ENCODE measurements at places on chromosomes 1 and 21.

DNA sequence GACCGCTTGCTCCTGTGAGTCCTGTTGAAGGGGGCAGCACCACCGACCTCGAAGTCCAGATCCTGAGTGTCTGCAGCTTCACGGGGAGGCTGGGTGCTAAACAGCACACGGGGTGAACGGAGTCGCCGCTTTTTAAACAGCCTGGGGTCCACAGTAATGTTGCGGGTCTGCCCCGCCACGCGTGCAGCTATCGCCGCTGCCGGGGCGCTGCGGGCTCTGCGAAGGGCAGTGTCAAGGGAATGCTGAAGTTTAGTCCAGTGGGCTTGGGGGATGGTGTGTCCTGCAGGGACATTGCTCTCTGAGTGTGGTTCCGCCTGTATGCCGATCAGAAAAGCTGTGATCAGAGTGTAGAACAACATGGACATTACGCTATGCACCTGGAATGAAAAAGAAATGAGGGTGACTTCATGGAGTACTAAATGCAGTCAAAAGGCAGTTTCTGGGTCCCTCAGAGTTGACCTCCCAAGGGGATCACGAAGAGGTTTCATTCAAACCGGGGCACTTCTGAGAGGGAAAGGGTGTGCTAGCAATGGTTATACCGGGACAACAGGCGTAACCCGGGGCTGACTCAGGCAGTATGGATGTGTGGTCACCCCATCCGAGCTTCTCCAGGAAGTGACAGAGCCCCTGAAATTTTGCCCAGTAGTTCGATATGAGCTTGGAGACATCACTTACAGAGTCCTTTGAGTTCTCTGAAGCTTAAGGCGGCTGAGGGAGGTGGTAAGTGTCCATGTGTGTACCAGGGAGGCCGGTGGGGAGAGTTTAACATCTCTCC lies 51.4 kb downstream of the NGF start:
- DNase-seq, result no peak

DNA sequence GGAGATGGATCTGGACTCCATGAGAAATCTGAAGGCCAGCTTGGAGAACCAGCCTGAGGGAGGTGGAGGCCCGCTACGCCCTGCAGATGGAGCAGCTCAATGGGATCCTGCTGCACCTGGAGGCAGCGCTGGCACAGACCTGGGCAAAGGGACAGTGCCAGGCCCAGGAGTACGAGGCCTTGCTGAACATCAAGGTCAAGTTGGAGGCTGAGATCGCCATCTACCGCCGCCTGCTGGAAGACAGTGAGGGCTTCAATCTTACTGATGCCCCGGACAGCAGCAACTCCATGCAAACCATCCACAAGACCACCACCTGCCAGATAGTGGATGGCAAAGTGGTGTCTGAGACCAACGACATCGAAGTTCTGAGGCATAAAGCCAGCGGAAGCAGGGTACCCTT lies 601.5 kb upstream of the ZP4 start:
- no peak for DNase-seq

DNA sequence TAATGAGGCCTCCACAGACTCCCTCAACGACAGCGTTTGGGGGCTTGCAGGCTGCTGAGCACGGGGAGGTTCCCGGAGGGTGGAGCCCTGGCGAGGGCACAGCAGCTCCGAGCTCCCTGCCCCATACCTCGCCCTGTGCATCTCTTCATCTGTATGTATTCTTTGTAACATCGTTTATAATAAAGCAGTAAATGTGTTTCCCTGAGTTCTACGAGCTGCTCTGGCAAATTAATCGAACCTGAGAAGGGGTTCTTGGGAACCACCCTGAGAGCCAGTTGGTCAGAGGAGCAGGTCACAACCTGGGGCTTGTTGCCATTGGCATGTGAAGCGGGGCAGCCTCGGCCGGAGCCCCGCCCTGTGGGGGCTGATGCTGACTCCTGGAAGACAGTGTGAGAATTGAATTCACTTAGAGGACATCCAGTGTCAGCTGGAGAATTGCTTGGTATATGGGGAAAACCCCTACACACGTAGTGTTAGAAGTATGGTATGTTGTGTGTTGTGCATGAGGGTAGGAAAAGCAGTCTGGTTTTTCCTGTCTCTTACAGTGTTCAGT lies 11.5 kb downstream of the SLC37A1 start:
- DNase-seq, result no peak

- peak; percentile 35 for DNase-seq
Observed at GRCh38 chr21:38777531-38777930, 28.2 kb upstream of the ETS2 start.

- no peak for DNase-seq
Observed at GRCh38 chr1:191579019-191579418, 579.2 kb upstream of the RGS18 start.

DNA sequence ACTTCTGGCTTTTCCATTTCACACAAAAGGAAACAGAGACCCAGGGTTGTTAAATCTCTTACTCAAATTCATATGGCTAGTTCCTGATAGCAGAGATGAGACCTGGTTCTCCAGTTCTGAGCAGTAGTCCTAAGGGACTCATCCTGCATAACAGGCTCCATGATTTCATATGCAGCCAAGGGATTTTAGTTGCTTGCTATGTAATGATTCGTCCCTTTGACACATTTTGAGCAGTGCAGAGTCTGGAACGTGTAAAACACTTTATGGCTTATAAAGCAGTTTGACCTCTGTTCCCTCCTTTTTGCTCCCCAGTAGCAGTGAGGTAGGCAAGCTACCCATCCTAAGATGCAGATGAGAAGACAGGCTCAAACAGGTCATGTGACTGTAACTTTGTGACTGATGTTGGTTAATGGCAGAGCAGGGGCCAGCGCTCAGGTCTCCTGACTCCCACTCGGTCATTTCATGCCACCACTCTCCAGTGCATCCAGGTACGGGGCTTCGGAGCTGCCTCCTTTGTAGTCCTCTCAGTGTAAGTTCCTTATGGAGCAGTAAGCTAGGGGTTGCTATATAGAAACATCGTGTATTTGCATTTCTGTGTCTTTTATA lies 24.2 kb downstream of the CC2D1B start:
- no peak for DNase-seq

DNA sequence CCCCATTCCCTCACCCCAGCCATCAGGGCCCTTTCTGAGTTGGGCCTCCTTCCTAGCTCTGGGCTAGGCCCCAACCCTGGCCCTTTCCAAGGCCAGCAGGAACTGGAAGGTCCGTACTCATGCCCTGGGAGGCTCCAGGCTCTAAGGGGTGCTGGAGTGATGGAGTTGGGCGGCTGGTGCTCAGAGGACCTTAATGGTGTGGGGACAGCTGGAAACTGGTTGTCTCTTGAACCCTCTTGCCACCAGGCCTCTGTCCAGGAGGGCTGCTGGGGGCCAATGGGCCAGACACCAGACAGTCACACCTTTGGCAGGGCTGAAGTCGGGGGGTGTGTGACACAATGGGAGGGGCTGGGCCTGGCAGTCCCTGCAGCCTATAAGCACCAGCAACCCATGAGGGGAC lies 9.2 kb upstream of the PADI1 start:
- DNase-seq, result no peak

DNA sequence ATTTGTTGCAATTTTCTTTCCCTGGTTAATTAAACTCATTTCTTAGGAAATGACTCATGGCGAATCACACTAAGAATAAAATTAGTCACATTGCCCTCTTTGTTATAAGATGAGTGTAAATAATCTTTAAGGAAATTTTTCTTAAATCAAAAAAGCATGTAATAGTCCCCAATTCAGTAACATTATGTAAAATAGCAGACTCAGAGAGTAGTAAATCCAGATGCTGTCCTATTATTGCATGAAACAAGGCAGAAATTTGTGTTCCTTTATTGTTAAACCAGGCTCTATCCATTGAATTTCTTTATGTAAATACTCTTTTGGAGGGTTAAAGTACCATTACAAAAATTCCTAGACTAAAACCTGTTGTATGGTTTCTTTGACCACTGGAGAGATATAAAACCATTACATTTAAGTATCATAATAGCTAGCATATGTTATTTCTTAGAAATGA lies 154.5 kb upstream of the C1orf87 start:
- DNase-seq, result no peak

- DNase-seq, result peak; percentile 96
Observed at GRCh38 chr1:1630191-1630964, 1.6 kb upstream of the MMP23B start.

DNA sequence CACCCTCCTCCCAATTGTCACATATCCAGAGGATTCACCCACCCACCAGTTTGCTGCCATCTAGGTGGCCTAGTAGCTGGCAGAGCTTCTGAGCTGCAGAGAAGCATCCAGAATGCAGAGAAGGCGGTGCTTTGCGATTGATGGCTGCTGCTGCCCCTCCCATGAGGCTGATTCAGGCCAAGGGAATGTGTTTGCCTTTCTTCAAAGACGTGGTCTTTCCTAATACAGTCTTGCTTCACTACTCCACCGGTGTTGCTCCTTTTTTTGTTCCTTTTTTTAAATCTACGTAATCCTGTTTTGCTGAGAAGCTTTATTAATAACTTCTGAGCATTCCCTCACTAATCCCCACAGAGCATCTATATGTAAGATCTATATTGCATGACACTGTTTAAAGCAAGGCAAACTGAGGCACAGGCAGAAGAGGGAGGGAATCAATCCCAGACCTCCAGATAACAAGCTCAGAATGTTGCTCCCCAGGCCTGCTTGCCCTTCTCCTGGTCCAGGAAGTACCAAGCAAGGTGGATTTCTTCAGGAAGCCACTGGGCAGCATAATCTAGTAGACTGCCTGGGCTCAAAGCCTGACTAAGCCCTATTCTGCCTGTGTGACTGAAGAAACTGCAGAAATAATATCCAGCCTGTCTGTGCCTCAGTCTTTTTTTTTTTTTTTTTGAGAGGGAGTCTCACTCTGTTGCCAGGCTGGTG lies 275.5 kb upstream of the FMN2 start:
- no peak for DNase-seq

GRCh38 chr1:91798241-91798648 lies 87.7 kb downstream of the TGFBR3 start:
- DNase-seq, result no peak

- no peak for DNase-seq
Observed at GRCh38 chr1:63368131-63368530, 704 bp downstream of the ALG6 start.
